ENCODE measurements at places on chromosomes 3 and 15.

DNA sequence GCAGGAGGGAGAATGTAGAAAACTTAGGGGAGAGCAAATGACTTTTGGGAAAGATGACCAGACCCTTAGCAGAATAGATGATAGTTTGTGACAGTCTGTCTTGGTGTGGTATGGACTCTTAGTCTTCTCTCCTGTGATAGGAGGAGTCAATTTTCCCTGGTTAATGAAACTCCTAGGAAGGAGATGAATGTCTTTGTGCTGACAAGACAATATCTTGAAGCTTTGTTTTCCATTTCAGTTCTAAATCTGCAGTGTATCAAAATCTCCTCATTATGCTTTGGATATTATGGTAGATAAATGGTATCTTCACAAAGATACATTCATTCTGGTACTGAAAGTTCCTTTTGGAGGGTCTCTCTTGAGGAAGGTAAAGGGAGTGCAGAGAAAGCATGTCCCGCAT, 77.8 kb upstream of the ZNF717 start:
- no peak for DNase-seq

- DNase-seq, result no peak
These were observed 5.7 kb upstream of the FOXB1 start for GRCh38 chr15:59998305-59998949.

DNA sequence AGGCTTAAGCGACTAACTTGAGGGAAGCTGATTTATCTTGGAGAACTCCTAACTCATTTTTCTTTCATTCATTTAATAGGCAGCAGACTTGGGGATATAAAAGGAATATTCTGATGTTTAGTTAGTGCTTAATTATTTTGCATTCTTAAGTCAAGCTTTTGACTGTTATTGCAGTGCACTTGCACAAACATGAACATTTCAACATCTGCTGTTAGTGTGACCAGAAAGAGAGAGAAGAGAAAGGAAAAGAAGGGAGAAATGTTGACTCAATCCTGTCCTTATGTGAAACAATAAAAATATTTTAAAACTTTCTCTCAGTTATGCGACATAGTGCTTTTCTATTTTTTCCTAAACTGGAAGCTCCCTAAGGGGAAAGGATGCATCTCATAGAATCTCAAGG, 507.8 kb downstream of the LPP start:
- DNase-seq, result no peak

- no peak for DNase-seq
These were observed 47.0 kb upstream of the CTSH start for GRCh38 chr15:78991879-78992278.

- no peak for DNase-seq
These were observed 532.8 kb downstream of the FOXP1 start for GRCh38 chr3:71050538-71051258.

GRCh38 chr15:83327041-83327440, 42.6 kb upstream of the BNC1 start:
- DNase-seq, result no peak

- DNase-seq, result no peak
These were observed 73.0 kb downstream of the IL5RA start for GRCh38 chr3:3037156-3037555.

GRCh38 chr15:29756358-29757267, 65.7 kb downstream of the TJP1 start:
- DNase-seq, result no peak

- no peak for DNase-seq
These were observed 16.9 kb upstream of the CLDN1 start for GRCh38 chr3:190339130-190339529.

DNA sequence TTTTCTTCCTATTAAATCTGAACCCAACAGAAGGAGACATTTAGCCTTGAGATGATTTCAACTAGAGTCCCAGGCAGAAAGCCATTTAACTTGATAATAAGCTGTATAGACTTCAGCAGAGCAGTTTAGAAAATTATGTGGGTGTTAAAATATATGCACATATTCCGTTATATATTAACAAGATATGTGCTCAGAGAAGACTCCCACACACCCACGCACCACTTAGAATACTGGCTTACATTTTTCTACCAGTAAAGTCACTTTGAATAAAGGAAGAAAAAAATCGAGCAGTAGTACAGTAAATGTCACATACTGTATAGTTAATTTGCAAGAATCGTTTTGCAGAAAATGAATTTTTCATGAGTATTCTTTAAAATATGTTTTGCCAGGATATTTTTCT, 599.3 kb downstream of the FGF12 start:
- DNase-seq, result no peak

DNA sequence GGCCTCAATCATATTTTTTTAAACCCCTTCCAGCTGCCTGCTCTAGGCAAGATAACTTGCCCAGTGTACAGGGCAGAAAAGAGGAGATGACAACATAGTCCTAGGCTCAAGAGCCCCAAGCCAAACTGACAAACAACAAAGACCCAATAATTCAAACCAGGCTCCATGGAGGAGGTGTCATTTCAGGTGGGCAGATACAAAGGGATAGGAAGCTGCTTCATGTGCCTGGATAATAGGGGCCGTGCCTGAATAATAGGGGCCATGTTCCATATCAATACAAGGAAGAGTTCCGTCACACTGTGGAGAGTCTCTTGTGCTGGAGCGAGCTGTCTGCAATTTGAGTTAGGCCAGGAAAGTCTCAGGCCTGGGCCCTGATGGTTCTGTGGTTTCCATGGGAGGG, 35.4 kb upstream of the TRIM71 start:
- DNase-seq, result no peak

GRCh38 chr3:31993843-31994242, 12.3 kb downstream of the ZNF860 start:
- no peak for DNase-seq

DNA sequence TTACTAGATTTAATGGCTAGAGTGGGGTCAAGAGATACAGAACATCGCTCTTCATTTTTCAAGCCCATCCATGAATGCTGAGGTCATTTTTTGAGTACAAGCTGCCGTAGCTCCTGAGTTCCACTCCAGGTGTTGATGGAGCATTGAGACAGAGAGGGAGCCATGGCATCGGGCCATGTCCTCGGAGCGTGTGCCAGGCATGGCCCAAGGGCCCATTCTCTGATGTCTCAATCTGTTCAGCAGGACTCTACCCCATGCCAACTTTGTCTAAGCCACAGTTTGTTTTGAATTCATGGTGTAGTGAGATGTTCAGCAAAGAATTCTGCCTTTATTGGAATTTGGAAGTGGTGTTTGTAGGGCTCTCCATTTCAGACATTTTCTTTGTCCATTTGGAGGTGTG, 110.5 kb upstream of the ADAMTS9 start:
- DNase-seq, result no peak

Measured in hematopoietic multipotent progenitor cell treated with erythropoietin and hydrocortisone succinate and interleukin-3 and kit ligand, for 15 days (in vitro differentiated cells).